ENCODE measurements at places on chromosomes 3 and 15.

GRCh38 chr3:117499189-117499870 lies 789.8 kb downstream of the TUSC7 start:
- no peak for DNase-seq

- no peak for DNase-seq
Measured at GRCh38 chr3:171417137-171417536, 43.1 kb downstream of the TNIK start.

GRCh38 chr3:20078194-20078714 lies 38.0 kb downstream of the KAT2B start:
- DNase-seq, result no peak

GRCh38 chr3:21533002-21533401 lies 218.0 kb downstream of the ZNF385D start:
- no peak for DNase-seq

DNA sequence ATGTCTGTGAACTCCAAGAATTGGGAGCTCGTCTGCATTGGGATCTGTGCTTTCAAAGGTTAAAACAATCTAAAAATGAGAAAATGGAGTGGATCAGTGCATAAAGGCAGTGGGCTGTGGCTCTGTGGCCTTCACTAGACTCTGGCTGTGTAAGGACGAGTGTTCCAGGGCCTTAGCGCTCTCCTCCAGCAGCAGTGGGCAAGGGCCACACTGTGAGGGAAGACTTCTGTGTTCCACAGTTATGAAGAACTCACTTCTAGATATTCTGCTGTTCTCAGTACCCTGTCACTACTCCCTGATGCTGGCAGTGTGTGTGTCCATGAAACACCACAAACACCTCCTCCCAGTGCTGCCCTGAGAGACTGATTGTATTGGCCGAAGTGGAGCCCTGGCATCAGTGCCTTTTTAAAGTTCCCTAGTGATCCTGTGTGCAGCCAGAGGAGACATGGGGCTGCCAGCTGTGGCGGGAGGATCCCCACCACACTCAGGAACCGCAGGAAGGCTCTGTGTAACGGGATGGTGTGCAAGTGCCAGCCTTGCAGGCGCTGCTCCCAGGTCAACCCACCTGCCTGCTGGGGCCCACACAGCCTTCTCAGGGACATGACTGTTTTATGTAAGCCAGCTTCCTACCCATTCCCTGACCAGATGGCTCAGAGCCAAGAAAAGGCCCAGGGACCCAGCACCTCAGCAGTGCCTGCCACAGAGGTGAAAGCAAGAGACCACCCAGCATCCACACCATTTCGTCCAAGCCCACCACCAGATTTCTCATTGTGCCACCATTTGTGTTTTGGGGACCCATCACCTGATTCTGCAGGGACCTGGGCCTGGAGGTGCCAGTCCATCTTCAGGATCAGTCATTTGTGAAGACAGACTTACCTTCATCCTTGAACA lies 40.4 kb downstream of the ABTB1 start:
- no peak for DNase-seq

GRCh38 chr3:151437906-151438305 lies 23.0 kb downstream of the IGSF10 start:
- no peak for DNase-seq

DNA sequence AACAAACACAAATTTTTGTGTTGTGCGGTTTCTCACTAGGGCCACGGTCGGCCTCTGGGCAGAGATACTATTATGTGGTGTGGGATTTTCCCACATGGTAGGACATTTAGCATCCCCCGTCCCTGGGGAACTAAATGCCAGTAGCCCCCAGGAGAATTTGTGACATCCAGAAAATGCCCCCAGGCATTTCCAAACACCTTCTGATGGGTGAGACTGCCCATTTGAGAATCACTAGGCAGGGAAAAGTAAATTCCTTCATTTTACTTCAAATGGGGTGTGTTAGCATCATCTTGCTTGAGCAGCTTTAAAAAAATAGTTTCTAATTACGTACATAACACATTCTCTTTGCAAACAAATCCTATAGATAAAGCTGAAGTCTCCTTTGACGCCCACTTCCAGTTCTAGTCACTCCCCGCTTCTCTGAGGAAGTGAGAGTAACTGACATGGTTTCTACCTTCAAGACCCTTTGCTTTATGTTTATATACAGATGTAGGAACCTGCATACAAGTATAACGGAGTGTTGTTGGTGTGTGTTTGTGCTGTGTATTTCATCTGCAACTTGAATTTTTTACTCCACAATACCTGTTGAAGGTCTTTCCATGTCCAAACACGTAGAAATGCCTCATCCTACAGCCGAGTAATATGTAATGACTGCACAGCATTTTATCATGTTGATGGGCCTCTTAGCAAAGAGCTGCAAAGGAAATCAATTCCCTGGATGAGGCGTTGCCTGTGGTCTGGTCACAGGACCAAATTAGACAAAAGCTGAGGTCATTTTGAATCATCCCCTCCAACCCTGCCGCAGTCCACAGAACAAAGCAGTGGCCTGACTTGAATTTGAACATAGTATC lies 31.4 kb upstream of the ZBTB38 start:
- DNase-seq, result no peak

- DNase-seq, result peak; percentile 13
Measured at GRCh38 chr15:57866149-57866736, 159.7 kb downstream of the POLR2M start.

GRCh38 chr3:123300583-123300982 lies 98.8 kb downstream of the SEC22A start:
- DNase-seq, result no peak

DNA sequence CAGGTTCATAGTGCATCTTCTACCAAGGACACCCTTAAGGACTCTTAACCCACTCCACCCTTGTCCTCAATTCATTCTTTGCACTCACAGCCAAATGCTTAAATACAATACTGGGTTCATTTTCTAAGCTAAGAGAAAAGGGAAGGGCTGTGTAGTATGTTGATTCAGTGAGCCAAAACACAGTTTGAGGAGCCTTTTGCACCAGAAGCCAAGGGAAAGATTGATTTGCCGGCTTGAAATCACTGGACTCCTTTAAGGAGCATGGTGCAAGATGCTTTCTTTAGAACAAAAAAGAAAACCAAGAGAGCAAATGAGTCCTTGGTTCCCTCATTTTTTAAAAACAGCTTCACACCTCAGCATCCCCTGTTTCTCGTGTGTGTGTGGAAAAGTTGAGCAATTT lies 47.8 kb downstream of the BOC start:
- DNase-seq, result no peak

GRCh38 chr3:5317557-5317956 lies 130.1 kb downstream of the EDEM1 start:
- DNase-seq, result no peak

DNA sequence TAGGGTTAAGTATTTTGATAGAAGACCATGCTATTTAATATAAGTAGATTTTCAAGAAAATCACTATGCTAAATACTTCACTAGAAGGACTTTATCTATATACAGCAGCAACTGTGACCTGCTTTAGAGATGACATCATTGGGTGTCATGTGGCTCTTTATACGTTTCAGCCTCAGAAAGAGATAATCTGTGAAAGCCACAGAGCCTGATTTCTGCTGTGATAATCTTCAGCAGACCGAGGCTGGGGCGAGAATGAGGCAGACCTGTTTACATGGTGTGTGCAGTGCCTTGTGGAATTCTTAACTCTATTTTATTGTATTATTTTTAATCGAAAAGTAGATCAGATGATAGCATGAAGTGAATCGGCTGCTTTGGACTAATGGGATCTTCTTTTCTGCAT lies 471.2 kb downstream of the MFSD1 start:
- no peak for DNase-seq

DNA sequence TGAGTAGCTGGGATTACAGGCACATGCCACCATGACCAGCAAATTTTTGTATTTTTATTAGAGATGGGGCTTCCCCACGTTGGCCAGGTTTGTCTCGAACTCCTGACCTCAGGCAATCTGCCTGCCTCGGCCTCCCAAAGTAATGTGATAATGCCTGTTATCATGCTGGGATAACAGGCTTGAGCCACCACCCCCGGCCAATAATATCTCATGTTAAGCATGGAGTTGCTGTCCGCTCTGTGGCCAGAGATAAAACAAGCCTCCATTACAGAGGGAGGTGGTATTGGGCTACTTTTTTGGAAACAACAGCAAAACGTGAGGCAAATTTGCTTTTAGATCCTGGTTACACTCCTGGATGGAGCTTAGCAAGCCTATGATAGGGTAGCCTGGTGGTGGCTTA lies 32.9 kb upstream of the ALG1L2 start:
- DNase-seq, result no peak

DNA sequence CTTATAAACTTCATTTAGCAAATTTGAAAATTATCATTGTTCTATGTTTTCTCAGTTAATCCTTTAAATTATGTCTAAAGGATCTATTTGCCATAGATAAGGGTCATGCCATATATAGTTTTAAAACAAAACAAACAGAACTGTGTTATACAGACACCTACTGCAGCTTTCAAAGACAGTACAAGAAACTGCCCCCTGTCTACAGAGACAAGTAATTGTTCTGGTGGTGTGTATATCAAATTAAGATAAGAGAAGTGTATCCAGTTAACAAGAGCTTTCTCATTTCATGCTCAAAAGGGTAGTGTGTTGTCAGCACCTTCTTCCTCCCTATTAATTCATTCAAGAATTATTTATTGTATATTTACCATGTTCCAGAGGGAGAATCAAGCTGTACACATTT lies 201.2 kb downstream of the FMN1 start:
- no peak for DNase-seq

- no peak for DNase-seq
Measured at GRCh38 chr3:119298565-119298941, 4.4 kb downstream of the ARHGAP31 start.

GRCh38 chr3:57041674-57042073 lies 18.8 kb upstream of the SPATA12 start:
- no peak for DNase-seq

- no peak for DNase-seq
Measured at GRCh38 chr3:187031934-187032333, 101.6 kb downstream of the ST6GAL1 start.

- no peak for DNase-seq
Measured at GRCh38 chr3:38616111-38616510, 33.4 kb downstream of the SCN5A start.

- no peak for DNase-seq
Measured at GRCh38 chr3:28951772-28952556, 328.9 kb upstream of the RBMS3 start.

DNA sequence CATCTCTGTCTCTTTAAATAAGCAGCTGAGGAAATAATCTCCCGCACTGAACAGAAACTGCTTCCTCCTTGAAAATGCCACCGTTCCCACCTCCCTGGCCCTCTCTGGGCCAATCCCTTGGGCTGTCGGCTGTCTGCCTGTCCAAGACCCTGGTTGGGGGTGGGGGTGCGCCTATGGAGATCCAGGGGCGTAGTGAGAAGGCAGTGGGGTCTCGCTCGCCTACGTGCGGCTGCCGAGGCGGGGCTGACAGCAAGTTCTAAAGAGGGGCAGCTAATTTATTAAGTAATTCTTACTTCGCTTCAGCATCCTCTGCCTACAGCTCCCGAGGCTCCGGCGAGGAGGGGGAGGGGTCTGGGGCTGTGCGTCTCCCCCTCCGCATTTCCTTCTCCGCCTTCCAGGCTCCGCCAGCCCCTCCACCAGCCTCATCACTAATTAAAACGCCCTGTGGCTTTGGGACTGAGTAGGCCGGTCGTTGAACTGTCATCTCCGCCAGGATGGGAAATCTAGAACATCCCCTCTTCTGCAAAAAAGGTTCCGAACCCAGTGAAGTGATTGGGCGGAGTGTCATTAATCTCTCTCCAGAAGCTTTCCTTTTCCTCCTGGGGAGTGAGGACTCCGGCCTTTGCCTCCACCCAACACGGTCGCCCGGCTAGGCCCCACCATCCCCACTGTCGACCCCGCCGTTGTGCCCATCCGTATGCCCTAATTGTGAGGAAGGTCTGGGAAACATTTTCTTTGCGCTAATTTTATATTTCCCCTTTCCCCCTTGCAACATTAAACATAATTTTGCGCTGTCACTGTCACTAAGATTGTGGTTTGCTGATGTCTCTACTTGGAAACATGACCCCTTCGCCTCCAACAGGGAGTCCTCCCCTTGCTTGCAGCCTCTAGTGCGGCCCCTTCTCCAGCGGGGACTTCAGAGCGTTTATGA lies 16.9 kb downstream of the NR2F2 start:
- DNase-seq, result no peak

GRCh38 chr15:101579631-101580163 lies 72.5 kb downstream of the TM2D3 start:
- no peak for DNase-seq

- DNase-seq, result no peak
Measured at GRCh38 chr3:148742118-148742517, 44.4 kb downstream of the AGTR1 start.

DNA sequence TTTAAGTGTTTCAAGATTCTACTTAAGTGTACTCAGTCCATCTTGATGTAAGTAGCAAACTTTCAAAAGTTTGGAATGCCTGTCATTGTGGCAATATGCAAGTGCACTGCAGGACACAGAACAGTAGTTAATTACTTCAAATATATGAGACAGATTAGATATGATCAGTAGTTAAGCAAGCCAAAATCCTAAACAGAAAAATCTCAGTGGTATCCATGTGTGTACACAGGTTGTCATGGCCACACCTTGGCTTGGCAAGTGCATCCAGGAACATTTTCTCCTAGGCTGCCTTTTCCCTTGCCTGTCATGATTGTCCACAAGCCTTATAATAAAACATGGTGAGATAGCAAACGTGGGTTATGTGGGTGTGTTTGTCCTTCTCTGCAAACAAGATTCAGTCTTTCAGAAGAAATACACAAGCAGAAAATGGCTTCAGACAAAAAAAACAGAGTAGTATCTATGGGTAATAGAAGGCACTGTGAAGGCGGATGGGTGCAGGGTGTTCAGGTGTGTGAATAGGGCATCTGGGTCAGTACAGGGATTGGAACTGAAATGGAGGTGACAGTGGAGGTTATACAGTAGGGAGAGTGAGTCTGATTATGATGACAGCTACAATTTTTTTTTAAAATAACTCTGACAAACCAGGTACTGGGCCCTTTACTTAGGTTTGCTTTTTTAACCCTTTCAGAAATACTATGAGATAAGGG lies 229.0 kb upstream of the LRIG1 start:
- no peak for DNase-seq

GRCh38 chr15:94910166-94910565 lies 678.8 kb downstream of the MCTP2 start:
- no peak for DNase-seq

GRCh38 chr15:41942886-41943285 lies 29.5 kb downstream of the EHD4 start:
- DNase-seq, result no peak

GRCh38 chr3:66361356-66361755 lies 139.5 kb downstream of the LRIG1 start:
- no peak for DNase-seq

- DNase-seq, result no peak
Measured at GRCh38 chr3:9781551-9781950, 10.7 kb downstream of the TADA3 start.

DNA sequence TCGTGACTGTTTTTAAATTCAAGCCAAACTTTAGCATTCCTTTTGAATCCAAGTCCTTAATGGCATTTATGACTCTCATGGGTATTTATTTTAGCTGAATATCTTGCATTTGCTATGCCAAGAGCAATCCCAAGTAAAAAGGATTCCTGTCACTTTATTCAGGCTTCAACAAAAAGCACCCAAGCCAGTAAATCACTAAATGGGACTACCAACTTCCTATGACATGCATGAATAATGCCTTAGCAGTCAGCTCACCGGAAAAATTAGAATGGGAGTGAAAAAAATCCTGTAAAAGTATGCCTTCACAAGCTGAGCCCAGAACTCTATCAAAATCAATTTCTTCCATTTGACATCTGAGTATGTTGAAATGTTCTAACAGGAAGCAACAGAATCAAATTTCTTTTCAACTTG lies 1297.9 kb downstream of the ROBO2 start:
- no peak for DNase-seq

All from activated CD8-positive, alpha-beta memory T cell treated with anti-CD3 and anti-CD28 coated beads for 1 hour (primary cell).